CD8-positive, alpha-beta T cell (primary cell): ENCODE measurements at places on chromosomes 1 and 21. TPM values are rescaled to one million over a fixed set of nuclear protein-coding genes. Genes with fewer than 3 reads are reported as not detected.

The RAB29 gene
- 15.9 TPM for total RNA-seq

The SGIP1 gene
- total RNA-seq: not detected

The OR10J4 gene
- not detected for total RNA-seq

The AGBL4 gene
- not detected for total RNA-seq

The SPRR1A gene
- total RNA-seq: not detected

The DNAJC8 gene
- total RNA-seq: 57.1 TPM

The ZNF326 gene
- 59.1 TPM for total RNA-seq

The SLC2A1 gene
- total RNA-seq: 85.0 TPM

The SLC6A17 gene
- not detected for total RNA-seq

The RGS1 gene
- total RNA-seq: 383 TPM

The PYCR2 gene
- 30.6 TPM for total RNA-seq

The PTGFR gene
- not detected for total RNA-seq
